ENCODE measurements at places on chromosomes 16 and 17.

- no peak for DNase-seq
Measured at GRCh38 chr17:2749058-2749783, at the start of gene CCDC92B. Gene CCDC92B, minus strand, starts transcription at chr17:2749652. Its CDS starts 14,507 bp downstream, at chr17:2735145.

GRCh38 chr17:77395501-77396048, 254.8 kb downstream of the SEC14L1 start:
- DNase-seq, result peak; percentile 65

DNA sequence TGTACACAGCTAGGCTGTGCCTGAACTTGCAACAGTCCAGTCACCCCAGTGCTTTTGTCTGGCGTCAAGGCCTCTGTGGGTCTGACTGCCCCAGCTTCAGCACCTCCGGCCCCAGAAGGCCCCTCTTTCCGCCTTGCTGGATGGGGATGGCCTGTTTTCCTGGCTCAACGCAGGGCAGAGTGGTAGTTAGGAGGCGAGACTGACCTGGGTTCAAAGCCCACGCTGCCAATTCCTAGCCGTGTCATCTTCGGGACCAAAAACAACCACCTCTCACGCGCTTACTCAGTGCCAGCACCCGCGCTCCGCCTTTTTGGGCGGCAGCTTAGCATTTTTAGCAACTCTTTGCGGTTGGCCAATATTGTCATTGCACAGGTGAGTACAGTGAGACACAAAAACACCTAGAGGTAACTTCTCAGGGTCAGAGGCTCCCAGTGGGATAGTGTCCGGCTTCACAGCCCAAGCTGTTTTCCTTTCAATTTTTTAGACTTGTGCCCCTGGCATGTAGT, 4.6 kb downstream of the MYBBP1A start:
- no peak for DNase-seq

- peak; percentile 68 for DNase-seq
Measured at GRCh38 chr16:61820398-61820797, 215.8 kb downstream of the CDH8 start.

- DNase-seq, result no peak
Measured at GRCh38 chr17:31750578-31750977, 108.5 kb downstream of the COPRS start.

DNA sequence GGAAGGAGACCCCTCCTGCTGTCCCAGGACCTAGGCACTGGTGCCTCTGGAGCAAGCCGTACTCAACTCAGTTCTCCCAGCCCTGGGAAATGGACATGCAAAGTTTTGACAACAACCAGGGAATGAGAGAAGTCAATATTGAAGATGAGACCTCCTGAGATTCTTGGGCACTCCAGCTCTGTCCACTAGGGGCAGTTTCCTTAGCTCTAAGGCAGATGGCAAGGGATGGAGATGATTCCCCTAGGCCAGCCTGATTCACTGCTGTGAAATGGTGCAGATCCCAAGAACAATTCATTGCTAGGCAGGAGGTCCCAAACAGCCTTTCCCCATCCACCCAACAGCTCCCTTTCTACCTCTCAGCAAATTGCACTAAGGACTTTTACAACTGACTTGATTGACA, 20.5 kb upstream of the SDR42E2 start:
- DNase-seq, result no peak

- DNase-seq, result peak; percentile 26
Measured at GRCh38 chr16:28042811-28043210, 20.7 kb downstream of the GSG1L start.

- DNase-seq, result no peak
Measured at GRCh38 chr17:33080091-33080490, 88.4 kb downstream of the SPACA3 start.

- DNase-seq, result no peak
Measured at GRCh38 chr16:10525214-10525825, 55.1 kb downstream of the EMP2 start.

- DNase-seq, result no peak
Measured at GRCh38 chr17:7079581-7080455, at the start of gene CLEC10A. Gene CLEC10A, minus strand, starts transcription at chr17:7080251. Its CDS starts 1,439 bp downstream, at chr17:7078812.

DNA sequence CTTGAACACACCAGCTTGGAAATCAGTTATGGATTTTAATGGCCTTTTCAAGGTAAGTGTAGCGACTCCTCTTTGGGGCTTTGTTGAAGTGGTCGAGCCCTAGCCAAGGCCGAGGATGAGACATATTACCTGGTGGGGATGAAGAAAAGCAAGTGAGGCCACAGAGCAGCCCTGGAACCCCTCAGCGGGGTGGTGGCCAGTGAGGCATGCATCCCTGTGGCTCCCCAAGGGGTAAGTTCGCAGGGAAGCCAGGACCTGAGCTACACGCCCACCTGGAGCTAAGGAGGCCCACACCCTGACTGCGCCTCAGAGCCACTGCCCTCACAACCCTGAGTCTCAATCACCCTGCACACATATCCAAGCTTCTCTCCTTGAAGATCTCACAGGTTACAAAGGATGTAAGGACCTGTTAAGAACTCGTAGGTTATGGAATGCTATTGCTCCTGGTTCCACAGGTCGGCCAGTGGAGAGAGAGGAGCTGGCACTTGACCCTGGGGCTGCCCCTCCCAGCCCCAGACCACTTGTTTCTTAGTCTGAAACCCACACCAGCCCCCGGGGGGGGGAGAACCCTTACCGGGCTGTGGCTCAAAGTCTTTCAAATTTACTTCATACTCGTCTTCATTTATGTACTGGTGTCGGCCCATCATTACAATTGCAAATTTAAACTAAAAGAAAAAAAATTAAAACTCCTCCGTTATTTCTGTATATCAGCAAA, 12.0 kb downstream of the LITAFD start:
- DNase-seq, result no peak
